Ovary (tissue), 10 donors: ENCODE measurements at places on chromosomes 2 and 18. TPM values are rescaled to one million over a fixed set of nuclear protein-coding genes. Genes with fewer than 3 reads are reported as not detected.

GRCh38 chr2:201152999-201153815, 29.7 kb upstream of the CASP10 start:
- no peak for DNase-seq
- no peak overlapping the region for H3K27ac ChIP-seq
- H3K27me3 ChIP-seq, result no peaks in the 10 kb centered on the region
- no peak overlapping the region for H3K4me3 ChIP-seq

DNA sequence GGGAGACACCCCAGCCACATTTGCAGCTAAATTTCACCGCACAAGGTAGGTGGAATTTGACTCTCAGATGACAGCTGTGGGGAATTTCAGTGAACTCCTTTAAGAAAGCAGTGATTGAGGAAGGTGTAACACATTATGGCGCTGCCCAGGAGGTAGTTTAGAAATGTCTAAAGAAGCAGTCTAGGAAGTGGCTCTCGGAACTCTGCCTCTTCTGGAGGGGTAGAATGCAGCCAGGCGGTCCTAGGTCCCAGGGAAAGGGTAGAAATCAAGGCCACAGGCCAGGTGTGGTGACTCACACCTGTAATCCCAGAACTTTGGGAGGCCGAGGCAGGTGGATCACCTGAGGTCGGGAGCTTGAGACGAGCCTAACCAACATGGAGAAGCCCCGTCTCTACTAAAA, 179.0 kb upstream of the HAAO start:
- peak; percentile 15 for DNase-seq
- no peak overlapping the region for H3K4me3 ChIP-seq
- H3K27ac ChIP-seq, result peak overlapping the region; percentile 38
- H3K36me3 ChIP-seq, result no peaks in the 10 kb centered on the region

GRCh38 chr2:216181351-216181750, 72.2 kb downstream of the XRCC5 start:
- no peaks in the 10 kb centered on the region for H3K4me1 ChIP-seq
- H3K27me3 ChIP-seq, result no peaks in the 10 kb centered on the region
- H3K4me3 ChIP-seq, result no peak overlapping the region

DNA sequence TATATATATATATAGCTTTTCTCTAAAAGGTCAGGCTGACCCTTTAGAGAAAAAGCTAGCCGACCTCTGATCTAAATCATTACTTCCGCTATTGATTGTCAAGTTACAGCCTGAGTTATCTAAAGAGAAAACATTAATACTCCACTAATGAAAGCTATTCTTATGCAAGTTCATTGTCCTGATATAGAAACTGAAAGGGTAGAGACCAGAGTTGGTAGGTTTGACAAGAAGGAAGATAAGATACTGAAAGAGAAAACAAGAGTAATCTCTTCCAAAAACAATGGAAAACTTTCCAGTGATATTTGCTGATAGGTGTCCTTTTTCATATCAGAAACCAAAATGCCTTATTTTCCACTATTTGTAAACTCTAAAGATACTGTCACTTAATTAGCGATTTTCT, 62.8 kb upstream of the SLC39A10 start:
- no peak overlapping the region for H3K27ac ChIP-seq
- DNase-seq, result no peak
- no peaks in the 10 kb centered on the region for H3K4me1 ChIP-seq
- H3K27me3 ChIP-seq, result no peaks in the 10 kb centered on the region
- no peak overlapping the region for H3K4me3 ChIP-seq
- no peaks in the 10 kb centered on the region for H3K36me3 ChIP-seq

DNA sequence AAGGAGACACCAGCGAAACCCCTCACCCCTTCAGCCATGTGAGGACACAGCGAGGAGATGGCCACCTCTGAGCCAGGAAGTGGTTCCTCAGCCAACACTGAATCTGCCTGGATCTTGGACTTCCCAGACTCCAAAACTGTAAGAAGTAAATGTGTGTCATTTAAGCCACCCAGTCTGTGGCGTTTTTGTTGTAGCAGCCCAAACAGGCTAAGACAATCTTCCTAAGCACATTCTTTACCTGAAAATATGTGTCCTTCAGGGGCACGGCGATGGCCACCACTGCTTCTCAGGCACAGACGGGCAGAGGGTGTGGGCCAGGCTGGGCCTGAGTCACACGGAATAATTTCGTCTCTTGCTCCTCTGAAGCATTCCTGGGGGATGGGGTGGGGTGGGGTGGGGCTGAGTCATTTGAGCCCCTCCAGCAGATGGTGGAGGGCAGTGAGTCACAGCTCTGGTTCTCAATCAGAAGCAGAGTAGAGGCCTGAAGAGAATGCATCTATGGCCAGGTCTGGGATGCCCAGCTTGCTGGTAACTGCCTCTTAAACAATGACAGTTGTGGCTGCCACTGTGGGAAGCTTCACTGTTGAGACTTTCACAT, 142.4 kb downstream of the CAPN13 start:
- no peaks in the 10 kb centered on the region for H3K36me3 ChIP-seq
- no peaks in the 10 kb centered on the region for H3K4me1 ChIP-seq
- H3K27ac ChIP-seq, result no peak overlapping the region
- DNase-seq, result no peak
- no peak overlapping the region for H3K4me3 ChIP-seq

DNA sequence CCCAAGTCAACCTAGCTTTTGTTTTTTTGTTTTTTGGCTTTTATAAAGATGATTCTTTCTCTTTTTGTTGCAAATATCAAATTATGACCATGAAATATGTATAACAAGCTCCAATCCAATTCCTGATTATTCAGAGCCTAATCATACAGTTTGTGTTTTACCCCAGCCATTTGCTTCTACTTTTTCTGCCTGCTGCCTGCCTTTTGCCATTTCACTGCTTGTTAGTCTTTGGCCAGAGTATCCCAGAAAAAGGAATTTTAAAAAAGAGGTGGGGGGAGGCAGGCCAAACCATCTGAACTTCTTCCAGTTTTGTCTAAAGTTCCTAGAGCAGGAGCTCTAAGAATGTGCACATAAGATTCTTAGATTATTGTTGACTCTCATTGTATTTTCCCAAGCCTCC, 211.9 kb upstream of the VRK2 start:
- no peak overlapping the region for H3K4me3 ChIP-seq
- H3K27ac ChIP-seq, result no peak overlapping the region
- no peaks in the 10 kb centered on the region for H3K36me3 ChIP-seq
- H3K27me3 ChIP-seq, result no peaks in the 10 kb centered on the region
- no peaks in the 10 kb centered on the region for H3K4me1 ChIP-seq

DNA sequence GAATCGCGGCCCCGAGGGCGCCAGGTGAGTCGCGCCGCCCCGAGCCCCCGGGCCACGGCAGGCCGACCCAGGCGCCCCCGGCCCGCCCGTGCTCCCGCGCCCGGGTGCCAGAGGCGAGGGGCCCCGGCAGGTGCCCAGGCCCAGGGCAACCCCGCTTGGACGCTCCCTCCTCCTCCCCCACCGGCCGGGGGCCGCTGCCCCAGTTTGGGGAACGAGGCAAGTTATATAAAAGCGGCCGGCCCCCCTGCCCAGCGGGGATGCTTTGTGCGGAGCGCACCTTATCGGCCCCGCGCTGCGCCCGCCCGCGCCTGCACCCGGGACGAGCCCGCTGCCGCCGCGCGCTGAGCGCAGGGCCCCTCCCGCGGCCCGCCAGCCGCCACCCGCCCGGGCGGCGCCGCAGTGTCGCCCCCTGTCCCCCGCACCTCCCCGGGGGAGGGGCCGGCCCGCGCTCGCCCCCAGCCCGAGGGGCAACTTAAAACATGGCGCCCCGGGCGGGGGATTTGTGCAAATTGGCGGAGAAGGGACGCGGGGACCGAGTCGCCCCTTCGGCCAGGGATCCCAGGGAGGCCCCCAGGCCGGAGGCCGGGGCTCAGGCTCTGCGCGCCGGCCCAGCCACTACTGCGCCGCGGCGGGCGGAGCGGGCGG, 639 bp downstream of the EPB41L3 start:
- no peaks in the 10 kb centered on the region for H3K27me3 ChIP-seq
- H3K4me1 ChIP-seq, result peaks cover 3% of the 10 kb centered on the region
- H3K4me3 ChIP-seq, result peak overlapping the region; percentile 61
- DNase-seq, result no peak
- no peaks in the 10 kb centered on the region for H3K36me3 ChIP-seq

GRCh38 chr18:50967714-50968661, at the start of gene ELAC1:
Gene ELAC1, plus strand, starts transcription at chr18:50968040. Its CDS starts 6,365 bp downstream, at chr18:50974405.
- H3K36me3 ChIP-seq, result no peaks in the 10 kb centered on the region
- peak within 1 kb of the TSS; percentile 97 for H3K27ac ChIP-seq
- H3K4me3 ChIP-seq, result peak within 1 kb of the TSS; percentile 61
- peaks cover 5% of the 10 kb centered on the region for H3K4me1 ChIP-seq
- DNase-seq, result peak; percentile 76

- no peaks in the 10 kb centered on the region for H3K27me3 ChIP-seq
- no peak overlapping the region for H3K27ac ChIP-seq
- H3K4me1 ChIP-seq, result peaks cover 4% of the 10 kb centered on the region
- DNase-seq, result peak; percentile 18
- H3K4me3 ChIP-seq, result peak overlapping the region; percentile 50
Observed at GRCh38 chr2:19361325-19361990, 3.0 kb upstream of the OSR1 start.

GRCh38 chr18:59062643-59063006, 77.1 kb upstream of the SEC11C start:
- H3K27me3 ChIP-seq, result no peaks in the 10 kb centered on the region
- no peak for DNase-seq
- H3K4me1 ChIP-seq, result no peaks in the 10 kb centered on the region
- H3K4me3 ChIP-seq, result no peak overlapping the region
- no peaks in the 10 kb centered on the region for H3K36me3 ChIP-seq

- no peaks in the 10 kb centered on the region for H3K27me3 ChIP-seq
- H3K4me3 ChIP-seq, result no peak overlapping the region
- no peaks in the 10 kb centered on the region for H3K36me3 ChIP-seq
Observed at GRCh38 chr2:118049816-118050140, 35.9 kb upstream of the CCDC93 start.

DNA sequence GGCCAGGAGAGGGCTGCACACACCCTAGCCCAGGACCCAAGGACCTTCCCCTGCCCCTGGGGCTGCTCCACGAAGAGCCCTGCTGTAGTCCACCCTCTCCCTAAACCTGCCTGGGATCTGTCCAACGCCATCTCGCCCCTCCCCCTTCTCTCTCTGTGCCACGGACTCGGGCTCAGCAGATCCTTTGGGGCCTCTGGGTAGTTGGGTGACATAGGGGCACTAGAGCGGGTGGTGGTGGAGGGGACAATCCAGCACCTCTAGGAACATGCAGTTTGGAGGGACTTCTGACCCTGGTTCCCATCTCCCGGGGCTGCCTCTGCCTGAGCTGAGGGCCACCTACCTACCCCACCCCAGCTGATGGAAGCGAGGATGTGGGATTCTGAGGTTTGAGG, 7.3 kb upstream of the CRYBA2 start:
- H3K36me3 ChIP-seq, result no peaks in the 10 kb centered on the region
- peaks cover 7% of the 10 kb centered on the region for H3K27me3 ChIP-seq
- H3K27ac ChIP-seq, result no peak overlapping the region
- no peak for DNase-seq

- no peaks in the 10 kb centered on the region for H3K27me3 ChIP-seq
- no peak overlapping the region for H3K4me3 ChIP-seq
- no peak for DNase-seq
- no peak overlapping the region for H3K27ac ChIP-seq
Observed at GRCh38 chr2:28463893-28464292, 32.0 kb upstream of the PLB1 start.

GRCh38 chr2:128727404-128727803, 408.7 kb upstream of the HS6ST1 start:
- no peaks in the 10 kb centered on the region for H3K36me3 ChIP-seq
- H3K27me3 ChIP-seq, result no peaks in the 10 kb centered on the region
- H3K27ac ChIP-seq, result no peak overlapping the region

DNA sequence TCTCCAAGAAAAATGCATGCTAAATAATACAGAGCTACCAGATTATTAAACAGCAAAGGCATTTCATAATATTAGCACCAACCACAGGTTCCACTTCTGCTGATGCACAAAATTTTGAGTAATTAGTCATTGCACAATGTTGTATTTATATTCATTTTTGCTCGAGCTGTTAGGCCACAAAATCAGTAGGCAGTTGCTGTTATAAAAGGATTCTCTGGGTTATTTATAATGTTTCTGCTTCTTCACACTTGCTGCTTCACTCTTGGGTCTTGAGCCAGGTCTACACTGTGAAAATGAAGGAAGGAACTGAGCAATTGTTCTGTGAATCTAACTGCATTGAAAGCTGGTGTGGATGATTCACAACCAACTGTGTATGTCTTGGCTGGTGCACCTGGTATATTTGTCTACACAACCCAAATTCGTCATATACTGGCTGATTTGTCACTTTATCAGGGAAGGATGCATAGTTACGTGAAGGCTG, 38.3 kb downstream of the MRPL33 start:
- peaks cover 1% of the 10 kb centered on the region for H3K4me1 ChIP-seq
- no peak for DNase-seq
- no peak overlapping the region for H3K27ac ChIP-seq
- H3K4me3 ChIP-seq, result no peak overlapping the region
- no peaks in the 10 kb centered on the region for H3K36me3 ChIP-seq

DNA sequence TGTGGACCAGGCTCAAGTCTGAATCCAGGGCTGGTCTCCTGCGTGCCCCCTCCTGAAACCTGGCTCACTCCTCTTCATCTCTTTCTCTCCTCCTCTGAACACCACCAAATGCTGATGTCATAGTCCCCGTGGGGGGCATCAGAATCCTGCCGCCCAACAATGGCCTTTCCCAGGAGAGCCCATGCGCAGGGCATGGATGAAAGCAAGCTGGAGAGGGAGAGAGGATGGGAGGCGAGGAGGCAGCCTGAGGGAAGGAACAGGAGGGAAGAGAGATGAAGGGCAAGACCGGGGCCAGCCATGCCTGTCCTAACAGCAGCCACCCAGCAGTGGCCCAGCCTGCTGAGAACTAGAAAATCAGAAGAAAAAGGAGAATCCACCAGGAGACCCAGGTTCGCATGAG, 22.3 kb upstream of the LPIN1 start:
- no peak overlapping the region for H3K27ac ChIP-seq
- DNase-seq, result no peak
- H3K4me3 ChIP-seq, result no peak overlapping the region
- no peaks in the 10 kb centered on the region for H3K4me1 ChIP-seq
- H3K36me3 ChIP-seq, result no peaks in the 10 kb centered on the region
- no peaks in the 10 kb centered on the region for H3K27me3 ChIP-seq

GRCh38 chr2:69461404-69461803, 24.2 kb upstream of the NFU1 start:
- H3K36me3 ChIP-seq, result no peaks in the 10 kb centered on the region
- H3K27me3 ChIP-seq, result no peaks in the 10 kb centered on the region
- H3K4me1 ChIP-seq, result no peaks in the 10 kb centered on the region
- H3K4me3 ChIP-seq, result no peak overlapping the region

DNA sequence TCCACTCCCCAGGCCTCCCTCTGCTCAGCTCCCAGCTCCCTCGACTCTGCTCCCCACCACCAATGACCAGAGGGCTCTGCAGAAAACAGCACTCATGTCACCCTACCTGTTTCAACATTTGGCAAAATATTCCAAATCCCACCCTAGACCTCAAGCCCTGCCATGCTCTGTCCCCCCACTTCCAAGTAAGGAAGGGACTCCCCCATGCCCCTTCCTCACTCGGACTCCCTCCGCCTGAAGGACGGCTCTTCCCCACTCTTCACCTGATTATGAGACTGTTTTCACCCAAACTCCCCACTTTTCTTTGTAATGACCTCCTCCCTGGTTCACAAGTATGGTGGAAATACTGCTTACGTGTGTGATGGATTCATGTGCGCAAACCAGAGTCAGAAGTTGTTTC, 208.4 kb downstream of the MGAT5 start:
- H3K4me1 ChIP-seq, result no peaks in the 10 kb centered on the region
- no peak overlapping the region for H3K27ac ChIP-seq
- H3K4me3 ChIP-seq, result no peak overlapping the region
- H3K27me3 ChIP-seq, result no peaks in the 10 kb centered on the region
- no peak for DNase-seq

PRSS56 gene
- not detected for total RNA-seq

ERCC3 gene
- 26.8 TPM for total RNA-seq

IL1B gene
- 2.0 TPM for total RNA-seq

BUB1 gene
- total RNA-seq, result 0.17 TPM

XRCC5 gene
- total RNA-seq, result 168 TPM

ASB18 gene
- not detected for total RNA-seq

ZAP70 gene
- total RNA-seq, result 0.58 TPM

CPO gene
- not detected for total RNA-seq

DNAJC5G gene
- not detected for total RNA-seq
